ENCODE measurements at places on chromosomes 5 and 9.
A peak's percentile ranks its signal among the peaks of the same experiment; 100 is the strongest.

- peak; percentile 7 for DNase-seq
These were observed 4.3 kb downstream of the SMIM33 start for GRCh38 chr5:139474890-139475791.

DNA sequence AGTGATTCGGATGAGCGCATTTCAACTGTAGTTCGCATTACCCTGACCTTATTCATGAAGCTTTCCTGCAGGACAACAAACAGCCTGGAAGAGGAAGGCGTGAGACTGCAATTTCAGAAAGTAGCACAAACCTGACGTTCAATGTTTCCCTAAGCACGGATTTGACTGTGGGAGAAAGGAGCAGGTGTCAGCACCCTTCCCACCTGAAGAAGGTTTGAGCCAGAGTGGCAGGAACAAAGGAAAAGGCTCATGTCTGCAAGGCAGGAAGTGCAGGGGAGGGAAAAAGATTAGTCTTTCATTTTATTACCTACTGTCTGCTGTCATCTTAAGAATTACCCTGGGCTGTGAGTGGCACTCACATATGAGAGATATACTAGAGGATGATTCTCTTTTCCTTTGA is 114.0 kb downstream of the MED10 start:
- no peak for DNase-seq

DNA sequence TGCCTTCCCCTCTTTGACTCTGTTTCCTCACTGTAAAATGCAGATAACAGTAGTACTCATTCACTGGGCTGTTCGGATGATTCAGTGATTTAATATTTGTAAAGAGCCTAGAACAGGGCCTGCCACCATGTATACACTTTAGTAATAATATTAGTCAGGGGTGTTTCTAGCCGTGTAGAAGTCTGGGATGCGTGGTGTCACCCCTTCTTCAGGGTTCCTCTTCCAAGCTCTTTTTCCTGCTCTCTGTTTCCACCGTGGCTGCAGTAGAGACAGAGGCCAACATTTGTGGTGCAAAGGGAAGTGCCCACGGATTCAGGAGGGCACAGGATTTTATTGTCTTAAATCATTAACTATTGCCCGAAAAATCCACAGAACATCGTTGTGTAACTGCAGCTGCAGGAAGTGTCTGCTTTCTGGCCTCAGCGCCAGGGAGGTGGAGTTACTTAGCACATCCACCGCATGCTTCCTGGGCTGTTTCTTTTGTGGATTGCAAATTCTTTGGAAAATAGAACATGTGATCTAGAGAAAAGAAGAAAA is 61.7 kb downstream of the TRIO start:
- DNase-seq = no peak

DNA sequence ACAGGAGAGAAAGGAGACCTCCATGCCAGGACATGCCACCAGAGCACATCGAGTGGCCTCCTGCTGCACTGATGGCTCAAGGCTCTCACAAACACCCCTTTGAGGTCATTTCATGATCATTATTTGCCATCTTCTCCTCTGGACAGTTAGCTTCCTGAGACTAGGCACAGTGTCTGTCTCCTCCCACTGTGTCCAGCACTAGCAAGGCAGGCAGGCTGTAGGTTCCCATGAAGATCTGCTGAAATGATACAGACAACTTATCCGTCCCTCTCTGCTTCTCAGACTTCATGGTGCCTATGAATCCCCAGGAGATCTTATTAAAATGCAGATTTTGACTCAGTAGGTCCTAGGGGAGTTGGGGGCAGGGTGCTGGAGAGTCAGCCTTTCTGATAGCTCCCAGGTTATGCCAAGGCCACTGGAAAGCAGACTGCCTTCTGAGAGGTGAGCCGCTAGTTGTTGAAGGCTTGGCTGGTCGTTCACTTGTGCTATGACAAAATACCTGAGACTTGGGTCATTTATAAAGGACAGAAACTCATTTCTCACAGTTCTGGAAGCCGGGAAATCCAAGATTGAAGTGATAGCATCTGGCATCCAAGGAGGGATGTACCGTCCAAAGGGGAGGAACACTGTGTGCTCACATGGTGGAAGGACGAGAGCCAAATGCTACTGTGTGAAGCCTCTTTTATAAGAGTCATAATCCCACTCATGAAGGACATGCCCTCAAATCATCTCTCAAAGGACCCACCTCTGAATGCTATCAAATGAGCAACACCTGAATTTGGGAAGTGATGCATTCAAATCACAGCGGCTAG is 183.4 kb downstream of the SPOCK1 start:
- DNase-seq = no peak

DNA sequence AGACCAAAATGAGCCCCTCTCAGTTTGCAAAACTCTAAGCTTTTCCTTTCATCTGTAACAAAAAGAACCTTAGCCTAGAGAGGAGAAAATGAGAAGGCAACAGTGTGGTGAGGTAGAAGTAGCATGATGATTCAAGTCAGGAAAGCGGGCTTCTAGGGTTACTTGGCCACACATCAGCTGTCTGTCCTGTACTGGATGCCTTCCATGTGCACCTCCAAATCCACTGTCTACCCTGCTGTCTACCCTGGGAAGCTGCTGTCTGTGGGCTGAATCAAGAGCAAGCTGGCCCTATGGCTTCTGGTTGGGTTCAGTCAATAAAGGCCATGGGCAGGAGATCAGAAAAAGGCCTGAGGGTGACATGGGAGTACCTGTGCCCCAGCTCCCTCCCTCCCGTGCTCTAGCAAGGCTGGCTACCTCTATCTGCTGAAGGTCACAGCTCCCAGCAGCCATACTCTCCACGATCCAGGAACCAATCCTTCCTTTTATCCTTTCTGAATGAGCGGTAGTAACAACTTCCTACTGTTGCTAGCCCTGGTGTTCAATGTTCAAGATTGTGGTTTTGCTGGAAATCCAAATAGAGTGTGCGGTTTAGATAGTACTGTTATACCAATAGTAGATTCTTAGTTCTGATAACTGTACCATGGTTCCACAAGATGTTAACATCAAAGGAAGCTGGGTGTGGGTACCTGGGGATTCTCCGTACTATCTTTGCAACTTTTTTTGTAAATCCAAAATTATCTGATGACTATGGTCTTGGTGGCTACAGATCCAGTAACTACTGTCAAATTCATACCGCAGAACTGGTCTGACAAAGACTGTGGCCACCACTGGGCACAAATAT is 191.0 kb downstream of the ESM1 start:
- no peak for DNase-seq

DNA sequence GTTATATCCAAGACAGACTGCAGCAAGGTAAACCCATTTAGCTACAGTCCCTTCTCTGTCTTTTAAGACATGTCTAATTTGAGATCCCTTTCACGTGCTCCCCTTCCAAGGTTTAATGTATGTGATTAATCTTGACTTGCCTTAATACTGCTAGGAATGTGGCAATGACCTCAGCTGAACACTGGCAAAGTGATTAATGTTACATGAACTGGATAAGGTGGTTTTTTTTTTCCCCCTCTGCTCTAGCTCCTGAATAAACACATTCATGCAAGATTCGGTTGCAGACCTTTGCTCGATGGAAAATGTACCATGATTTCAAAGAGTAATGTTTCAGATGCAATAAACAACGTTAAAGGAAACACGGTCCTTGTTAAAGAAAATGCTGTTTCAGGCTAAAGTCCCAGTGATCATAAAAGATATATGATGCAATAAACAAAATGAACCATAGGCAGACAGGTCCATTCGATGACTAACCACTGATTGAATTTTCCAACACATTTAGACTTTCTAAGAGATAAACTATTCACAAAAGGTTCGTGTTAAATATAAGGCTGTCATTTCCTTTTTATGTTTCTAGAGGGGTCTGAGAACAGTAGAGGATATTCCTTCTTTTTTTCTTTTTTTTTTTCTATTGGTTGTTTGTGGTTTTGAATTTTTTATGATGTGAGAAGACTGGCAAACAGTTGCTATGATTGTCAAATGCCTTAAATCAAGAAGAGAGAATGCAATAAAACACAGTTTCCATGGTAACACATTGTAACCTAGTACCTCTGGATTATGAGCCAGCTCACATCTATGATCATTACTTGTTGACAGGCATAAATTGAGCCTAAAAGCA is 44.7 kb upstream of the ZNF608 start:
- DNase-seq = no peak

DNA sequence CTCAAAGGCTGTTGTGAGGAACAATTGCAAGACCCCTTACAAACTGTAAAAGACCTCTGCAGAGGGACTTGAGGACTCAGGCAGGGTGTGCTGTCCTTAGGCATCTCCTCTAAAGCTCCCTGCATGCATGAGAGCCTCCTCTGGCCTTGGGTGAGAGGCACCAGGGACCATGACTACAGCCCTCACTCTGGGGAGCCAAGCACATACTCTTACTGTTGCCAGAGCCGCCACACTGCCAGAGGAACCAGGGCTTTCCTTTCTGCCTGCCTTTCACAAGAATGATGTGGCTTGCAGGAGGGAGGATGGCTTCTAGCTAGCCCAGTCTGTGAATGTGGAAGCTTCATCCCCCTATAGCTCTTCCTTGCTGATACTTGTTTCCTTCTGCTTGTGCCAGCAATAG is 5.9 kb downstream of the IGFBPL1 start:
- no peak for DNase-seq

GRCh38 chr5:11239261-11240015 is 478.4 kb upstream of the DAP start:
- no peak for DNase-seq

DNA sequence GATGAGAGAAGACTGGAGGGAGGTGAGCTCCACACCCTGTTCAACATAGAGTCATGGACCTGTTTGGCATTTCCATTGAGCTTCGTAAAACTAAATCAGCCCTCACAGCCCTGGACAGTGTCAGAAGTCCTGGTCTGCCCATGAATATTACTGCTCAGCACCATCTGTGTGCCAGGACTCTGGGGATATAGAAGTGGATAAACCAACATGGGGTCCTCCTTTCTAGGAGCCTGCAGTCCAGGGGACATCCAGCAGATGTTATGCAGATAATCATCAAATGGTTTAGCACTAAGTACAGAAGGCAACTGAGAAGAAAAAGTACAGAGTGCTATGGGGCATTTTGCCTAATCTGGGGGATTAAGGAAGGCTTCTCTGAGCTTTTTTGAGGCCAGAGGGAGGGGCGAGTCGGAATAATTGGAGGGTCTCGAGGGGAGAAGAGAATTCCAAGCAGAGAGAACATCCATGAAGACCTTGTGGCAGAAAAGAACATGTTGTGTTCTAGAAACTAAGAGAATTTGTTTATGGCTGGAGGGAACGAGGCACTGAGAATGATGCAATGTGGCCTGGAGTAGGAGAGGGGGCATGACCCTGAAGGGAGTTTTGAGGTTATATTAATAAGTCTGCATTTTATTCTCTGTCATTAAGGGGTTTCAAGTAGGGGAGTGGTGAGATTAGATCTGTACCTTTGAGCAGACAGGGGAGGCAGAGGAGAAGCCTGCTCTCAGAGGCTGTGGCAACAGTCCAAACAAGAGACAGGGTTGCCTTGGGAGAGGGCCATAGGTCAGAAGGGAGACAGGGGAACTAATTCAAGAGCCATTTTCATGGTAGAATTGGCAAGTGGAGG is 63.5 kb upstream of the SLC2A8 start:
- DNase-seq = no peak

GRCh38 chr5:117326997-117327396 is 752.4 kb upstream of the SEMA6A start:
- DNase-seq = no peak

GRCh38 chr5:93079046-93079445 is 502.0 kb downstream of the NR2F1-AS1 start:
- no peak for DNase-seq

GRCh38 chr9:93059011-93059714 is 662 bp downstream of the SUSD3 start:
- peak; percentile 57 for DNase-seq

DNA sequence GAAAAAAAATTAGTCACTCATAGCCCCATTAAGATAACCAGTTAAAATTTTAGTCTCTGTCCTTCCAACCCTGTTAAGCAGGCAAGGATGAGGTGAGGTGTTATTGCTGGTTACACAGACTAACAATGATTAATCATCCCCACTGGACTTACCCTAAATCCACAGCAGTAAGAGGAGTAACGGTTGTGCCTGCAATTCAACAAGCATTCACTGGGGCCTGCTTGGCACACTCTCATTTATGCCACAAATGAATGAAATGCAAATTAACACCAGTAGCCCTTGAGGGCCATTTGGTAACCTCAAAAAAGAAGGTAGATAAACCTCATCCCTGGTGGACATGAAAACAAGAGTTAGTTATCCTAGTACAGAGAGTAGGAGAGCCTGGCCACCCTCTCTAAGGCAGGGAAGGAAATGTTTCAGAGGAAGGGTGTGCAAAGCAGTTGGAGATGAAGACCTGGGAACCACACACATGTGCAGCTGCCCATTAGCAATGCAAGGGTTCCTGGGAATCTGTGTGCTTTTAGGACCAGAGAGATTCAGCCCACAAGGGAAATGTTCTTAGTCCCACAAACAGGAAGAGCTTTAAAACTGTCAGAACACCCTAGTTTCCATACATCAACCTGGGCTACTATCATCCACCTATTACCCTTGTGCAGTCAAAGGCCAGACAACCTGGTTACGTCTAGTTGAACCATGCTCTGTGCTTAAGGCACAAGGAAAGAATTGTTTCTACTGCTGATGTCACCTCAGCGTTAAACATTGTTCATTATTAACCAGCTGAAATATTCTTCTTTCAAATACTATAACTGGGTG is 7.7 kb downstream of the LHFPL2 start:
- no peak for DNase-seq

DNA sequence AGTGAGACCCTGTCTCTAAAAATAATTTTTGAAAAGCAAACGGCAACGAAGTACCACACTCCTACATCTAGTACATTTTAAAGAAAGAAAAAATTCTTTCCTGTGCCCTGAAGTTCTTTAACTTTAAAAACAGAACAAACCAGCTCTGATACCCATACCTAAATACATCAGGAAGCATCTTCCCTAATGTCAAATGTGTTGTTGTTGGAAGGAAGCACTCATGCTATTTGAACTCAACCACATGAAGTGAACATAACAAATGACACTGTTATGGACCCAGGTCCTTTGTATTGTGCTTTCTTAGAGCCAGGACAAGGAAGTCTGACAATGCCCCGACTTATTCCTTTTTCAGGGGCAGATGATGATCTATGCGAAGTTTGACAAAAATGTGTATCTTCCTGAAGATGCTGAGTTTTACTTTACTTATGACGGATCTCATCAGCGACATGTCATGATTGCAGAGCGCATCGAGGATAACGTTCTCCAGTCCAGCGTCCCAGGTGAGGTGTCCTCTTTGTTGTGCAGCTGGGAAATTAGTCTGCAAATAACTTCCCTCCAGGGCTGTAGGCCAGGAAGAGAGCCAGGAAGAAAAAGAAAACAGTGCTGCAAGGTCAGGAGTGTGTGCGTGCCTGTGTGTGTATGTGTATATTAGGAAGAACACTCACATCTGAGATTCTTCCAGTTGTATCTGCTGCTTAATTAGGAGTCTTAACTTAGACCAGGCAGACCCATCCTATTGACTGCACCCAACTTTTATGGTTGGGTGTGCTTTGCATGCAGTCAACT is 123.7 kb downstream of the ARHGEF28 start:
- no peak for DNase-seq

- DNase-seq = no peak
These were observed 12.0 kb downstream of the PCDHAC2 start for GRCh38 chr5:140978260-140978659.

- no peak for DNase-seq
These were observed 78.7 kb upstream of the UNC5A start for GRCh38 chr5:176731506-176732160.
